Prostate gland (tissue), 2 donors: ENCODE measurements at places on chromosomes 13 and 19.

GRCh38 chr13:114142137-114142550, 9.7 kb upstream of the RASA3 start:
- no peak for DNase-seq

- DNase-seq = no peak
Measured at GRCh38 chr13:74066937-74067336, 67.3 kb downstream of the KLF12 start.

GRCh38 chr13:49908637-49909036, 27.5 kb downstream of the SPRYD7 start:
- no peak for DNase-seq

GRCh38 chr19:18713550-18714117, 30.2 kb downstream of the CRTC1 start:
- DNase-seq = no peak

DNA sequence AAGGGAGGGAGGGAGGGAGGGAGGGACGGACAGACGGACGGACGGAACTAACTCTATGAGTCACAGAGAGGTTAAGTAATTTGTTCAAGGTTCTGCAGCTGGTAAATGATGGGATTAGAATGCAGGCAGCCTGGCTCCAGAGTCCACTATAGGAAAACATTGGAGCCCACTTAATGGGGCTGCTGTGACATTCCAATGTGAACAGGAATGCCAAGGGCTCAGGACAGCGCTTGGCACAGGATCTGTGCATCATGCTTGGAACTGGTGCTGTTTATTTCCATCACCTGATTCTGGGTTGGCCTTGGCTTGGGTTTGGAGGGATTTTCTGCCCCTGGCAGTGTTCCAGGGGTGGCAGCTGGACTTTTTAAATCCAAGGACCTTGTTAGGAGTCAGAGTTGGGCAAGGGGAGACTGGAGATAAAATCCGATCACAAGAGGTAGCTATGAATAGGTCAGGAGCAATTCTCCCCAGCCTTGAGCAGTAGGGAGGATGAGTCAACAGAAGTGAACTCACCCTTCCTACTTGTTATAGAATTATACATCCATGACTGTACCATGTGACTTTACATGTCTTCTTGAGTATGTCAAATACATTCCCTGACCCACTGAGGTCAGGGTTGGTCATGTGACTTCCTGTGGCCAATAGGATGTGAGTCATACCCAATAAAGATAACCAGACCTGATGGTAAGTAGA, 7.8 kb upstream of the HIF3A start:
- DNase-seq = no peak
